ENCODE measurements at places on chromosomes 6 and 20.

GRCh38 chr6:7451326-7451725, 61.7 kb downstream of the RIOK1 start:
- no peak for DNase-seq

- no peak for DNase-seq
Observed at GRCh38 chr6:81799323-81799722, 46.8 kb upstream of the TENT5A start.

DNA sequence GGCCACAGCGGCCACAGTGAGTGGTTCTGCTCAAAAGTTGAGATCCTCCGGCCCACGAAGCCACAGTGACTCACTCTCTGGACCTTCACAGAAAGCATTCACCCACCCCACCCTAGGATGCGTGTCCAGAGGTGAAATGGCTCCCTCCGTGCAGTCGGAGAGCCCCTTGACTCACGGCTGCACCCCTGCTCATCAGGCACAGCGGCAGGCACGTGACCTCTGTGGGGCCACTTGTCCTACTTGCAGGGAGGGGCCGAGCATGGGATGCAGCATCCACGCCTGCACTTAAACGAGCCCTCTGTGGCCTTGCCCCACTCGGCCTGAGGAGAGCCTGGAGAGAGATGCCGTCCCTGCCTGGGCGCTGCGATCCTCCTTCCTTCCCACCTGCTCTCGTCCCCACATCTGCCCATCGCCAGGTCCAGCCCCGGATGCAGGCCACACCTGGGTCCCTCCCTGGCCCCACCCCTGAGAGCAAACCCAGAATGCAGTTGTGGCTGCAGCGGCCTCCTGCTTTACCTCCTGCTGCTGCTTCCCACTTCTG, 28.7 kb downstream of the NTSR1 start:
- no peak for DNase-seq

GRCh38 chr6:14276667-14277404, 159.3 kb downstream of the CD83 start:
- no peak for DNase-seq

DNA sequence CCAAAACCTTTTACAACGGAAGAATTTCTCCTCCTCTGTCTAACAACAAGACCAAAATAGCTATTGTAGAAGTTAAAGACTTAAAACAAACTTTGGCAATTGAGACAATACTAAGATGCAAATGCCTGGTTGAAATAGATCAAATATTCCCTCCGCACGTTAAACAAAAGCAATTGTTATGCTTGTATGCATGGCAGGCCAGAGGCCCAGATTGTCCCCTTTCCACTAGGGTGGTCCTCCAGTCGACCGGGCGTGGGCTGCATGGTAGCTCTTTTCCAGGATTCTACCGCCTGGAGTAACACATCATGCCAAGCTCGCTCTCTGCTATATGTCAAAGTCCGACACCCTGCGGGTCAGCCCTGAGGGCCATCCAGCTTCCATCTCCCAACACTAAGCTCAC, 234.7 kb downstream of the RNGTT start:
- DNase-seq, result no peak

GRCh38 chr20:57620999-57621398, 773 bp upstream of the ZBP1 start:
- no peak for DNase-seq

DNA sequence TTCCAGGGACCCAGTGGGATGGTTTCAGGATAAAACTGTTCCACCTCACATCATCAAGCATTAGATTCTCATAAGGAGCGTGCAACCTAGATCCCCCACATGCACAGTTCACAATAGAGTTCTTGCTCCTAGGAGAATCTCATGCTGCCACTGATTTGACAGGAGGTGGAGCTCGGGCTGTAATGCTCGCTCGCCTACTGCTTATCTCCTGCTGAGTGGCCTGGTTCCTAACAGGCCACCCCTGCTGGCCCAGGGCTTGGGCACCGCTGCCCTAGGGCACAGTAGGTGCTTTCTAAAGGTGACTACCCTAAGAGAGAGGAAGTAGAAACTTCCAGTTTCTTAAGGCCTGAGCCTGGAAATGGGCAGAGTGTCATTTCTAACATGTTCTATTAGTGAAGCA, 656.9 kb downstream of the PRKN start:
- DNase-seq, result no peak

- DNase-seq, result no peak
Observed at GRCh38 chr6:67863346-67863745, 771.7 kb upstream of the ADGRB3 start.

GRCh38 chr6:75213732-75214131, 7.9 kb upstream of the COL12A1 start:
- no peak for DNase-seq

DNA sequence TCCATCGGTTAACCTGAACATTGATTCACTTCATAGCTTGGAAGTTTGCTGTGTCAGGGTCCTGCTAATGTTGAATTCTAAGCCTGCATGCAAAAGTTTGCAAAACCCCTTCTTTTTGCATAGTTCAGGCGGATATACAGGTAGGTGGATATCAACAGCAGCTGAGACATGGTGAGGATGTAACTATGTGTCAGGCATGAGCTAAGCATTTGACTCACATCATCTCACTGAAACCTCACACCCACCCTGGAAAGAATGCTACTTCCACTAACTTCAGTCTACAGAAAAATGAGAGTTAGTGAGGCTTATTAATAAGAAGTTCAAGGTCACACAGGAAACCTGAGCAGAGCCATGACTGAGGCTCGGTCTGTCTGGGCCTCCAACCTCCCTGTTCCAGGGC, 276.9 kb downstream of the BMP7 start:
- no peak for DNase-seq

GRCh38 chr6:43239054-43239453, 4.2 kb upstream of the TTBK1 start:
- no peak for DNase-seq

GRCh38 chr20:20293691-20294385, 74.1 kb upstream of the INSM1 start:
- no peak for DNase-seq
